ENCODE measurements at places on chromosomes 1 and 21.

GRCh38 chr21:31288191-31288590, 55.9 kb downstream of the TIAM1 start:
- DNase-seq = no peak

DNA sequence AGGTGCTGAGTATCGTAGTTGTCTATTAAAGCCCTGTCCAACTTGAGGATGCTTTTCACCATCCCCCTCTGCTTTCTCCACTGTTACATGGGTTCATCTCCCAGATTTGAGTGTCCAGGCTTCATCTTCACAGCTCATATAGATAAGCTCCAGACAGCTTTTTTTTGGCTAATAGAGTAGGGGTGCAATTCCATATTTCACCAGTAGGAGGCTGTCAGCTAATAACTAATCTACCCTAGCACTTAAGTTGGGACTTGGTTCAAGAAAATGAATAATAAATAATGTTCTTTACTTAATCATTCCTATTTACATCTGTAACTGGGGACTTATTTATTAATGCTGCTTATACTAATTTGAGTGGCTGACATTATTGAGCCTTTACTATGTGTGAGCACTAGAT, 124.5 kb downstream of the IGSF21 start:
- no peak for DNase-seq

- DNase-seq = no peak
These were observed 229.5 kb downstream of the DPYD start for GRCh38 chr1:97691325-97691724.

DNA sequence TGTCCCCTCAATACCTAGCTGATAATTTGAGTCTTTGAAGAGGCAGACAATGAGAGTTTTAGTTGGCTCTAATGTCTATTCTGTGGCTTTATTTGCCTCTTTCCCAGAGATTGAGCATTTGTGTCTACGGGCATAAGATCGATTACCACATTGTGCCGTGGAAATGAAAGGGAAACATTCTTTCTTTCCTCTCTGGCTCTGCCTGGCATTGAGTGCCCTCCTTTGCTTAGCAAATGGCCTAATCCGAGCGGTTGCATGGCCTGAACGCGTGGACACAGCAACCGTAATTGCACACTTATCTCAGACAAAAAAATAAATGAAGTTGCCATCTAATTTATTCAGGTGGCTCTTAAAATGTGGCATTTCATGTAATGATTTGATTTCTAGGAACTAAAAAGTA, 247.9 kb downstream of the ADGRL2 start:
- no peak for DNase-seq

- no peak for DNase-seq
These were observed 204.3 kb upstream of the GRIK3 start for GRCh38 chr1:37238364-37239224.

DNA sequence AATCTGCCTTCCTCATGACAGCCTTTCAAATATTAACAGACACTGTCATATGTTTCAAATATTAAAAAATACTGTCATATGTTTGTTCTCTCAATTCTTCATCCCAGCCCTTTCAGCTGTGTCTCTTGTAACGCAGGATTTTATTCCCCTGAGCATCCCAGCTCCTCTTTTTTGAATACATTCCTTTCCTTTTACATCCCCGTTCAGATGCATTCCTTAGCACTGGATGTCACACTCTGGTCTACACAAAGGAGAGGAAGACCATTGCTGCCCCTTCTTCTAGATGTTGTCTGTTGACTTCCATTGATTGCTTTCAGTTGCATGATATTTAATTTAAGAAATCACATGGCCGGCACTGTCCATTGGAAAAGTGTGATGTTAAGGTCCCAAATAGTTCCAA, 117.4 kb upstream of the PAXBP1 start:
- DNase-seq = peak; percentile 20

GRCh38 chr21:35525443-35525842, 476.3 kb upstream of the RUNX1 start:
- DNase-seq = no peak

GRCh38 chr21:14985306-14985705, 79.5 kb downstream of the NRIP1 start:
- no peak for DNase-seq
